ENCODE measurements at places on chromosomes 6 and 20. TPM values are rescaled to one million over a fixed set of nuclear protein-coding genes. Genes with fewer than 3 reads are reported as not detected.
A peak's percentile ranks its signal among the peaks of the same experiment; 100 is the strongest.

DNA sequence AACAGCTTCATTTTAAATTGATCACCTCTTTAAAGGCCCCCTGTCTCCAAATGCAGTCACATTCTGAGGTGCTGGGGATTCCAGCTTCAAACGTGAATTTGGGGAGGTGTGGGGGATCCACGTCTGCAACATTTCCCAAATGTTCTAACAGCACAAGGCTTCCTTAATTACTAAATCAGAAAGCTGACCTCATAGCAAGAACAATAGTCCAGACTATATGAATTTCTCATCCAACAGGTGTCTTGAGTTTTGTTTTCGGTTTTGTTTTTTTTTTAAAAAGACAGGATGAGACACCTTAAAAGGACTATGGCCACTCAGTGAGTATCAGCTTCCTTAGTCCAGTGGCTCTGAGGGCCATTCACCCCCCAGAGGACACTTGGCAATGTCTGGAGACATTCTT lies 11.5 kb downstream of the ATP9A start:
- no peaks in the 10 kb centered on the region for H3K36me3 ChIP-seq
- H3K4me1 ChIP-seq: peaks cover 17% of the 10 kb centered on the region
- no peak overlapping the region for H3K4me3 ChIP-seq
- DNase-seq: no peak

DNA sequence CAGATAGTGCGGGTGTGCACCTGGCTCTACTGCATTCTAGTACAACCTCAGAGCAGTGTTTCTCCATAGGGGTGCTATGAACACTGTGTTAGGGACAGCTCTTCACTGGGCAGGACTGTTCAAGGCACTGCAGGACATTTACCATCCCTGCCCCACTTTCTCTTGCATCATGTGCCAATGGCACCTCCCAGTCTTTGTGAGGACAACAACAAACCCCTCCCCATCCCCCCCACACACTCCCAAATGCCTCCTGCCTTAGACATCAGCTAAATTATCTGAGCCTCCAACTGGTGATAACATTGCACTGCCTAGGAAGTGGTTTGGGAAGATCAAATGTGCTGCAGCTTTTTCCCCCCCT lies 98.9 kb downstream of the FYN start:
- no peak overlapping the region for H3K27ac ChIP-seq
- H3K27me3 ChIP-seq: no peaks in the 10 kb centered on the region
- no peak overlapping the region for H3K4me3 ChIP-seq
- no peak for DNase-seq
- H3K4me1 ChIP-seq: no peaks in the 10 kb centered on the region
- no peaks in the 10 kb centered on the region for H3K36me3 ChIP-seq

Gene RIPPLY2
- not detected for total RNA-seq

Gene PARD6B
- total RNA-seq: 1.2 TPM

Gene BMP7
- total RNA-seq: not detected

GRCh38 chr6:16844183-16844582 lies 82.9 kb upstream of the ATXN1 start:
- H3K27ac ChIP-seq: no peak overlapping the region
- no peaks in the 10 kb centered on the region for H3K27me3 ChIP-seq
- H3K36me3 ChIP-seq: no peaks in the 10 kb centered on the region
- no peaks in the 10 kb centered on the region for H3K4me1 ChIP-seq

DNA sequence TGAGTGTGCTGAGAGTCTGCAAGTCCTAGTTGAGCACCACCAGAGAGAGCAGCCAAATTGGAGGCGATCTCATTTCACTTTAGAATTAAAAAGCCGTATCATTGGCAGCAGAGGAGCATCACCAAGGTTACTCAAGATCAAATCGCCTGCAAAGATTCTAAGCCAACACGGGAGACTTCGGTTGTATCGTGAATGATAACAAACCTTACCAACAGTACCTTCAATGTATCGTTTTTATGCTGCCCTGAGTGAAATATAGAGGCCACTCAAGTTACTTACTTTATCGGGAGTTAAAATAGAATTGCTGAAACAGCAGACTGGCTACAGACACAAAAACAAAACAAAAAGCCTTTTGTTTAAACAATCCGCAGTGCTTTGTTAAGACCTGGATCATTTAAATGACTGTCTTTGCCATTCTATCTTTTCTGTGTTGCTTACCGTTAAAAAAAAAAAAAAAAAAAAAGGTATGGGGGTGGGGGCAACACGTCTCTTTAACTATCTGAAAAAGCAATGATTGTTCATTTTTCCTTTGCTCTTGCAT lies 14.2 kb downstream of the NHSL1 start:
- no peaks in the 10 kb centered on the region for H3K27me3 ChIP-seq
- no peak overlapping the region for H3K4me3 ChIP-seq
- no peaks in the 10 kb centered on the region for H3K4me1 ChIP-seq
- H3K27ac ChIP-seq: no peak overlapping the region
- no peaks in the 10 kb centered on the region for H3K36me3 ChIP-seq

GRCh38 chr6:138645976-138646640 lies 127.5 kb upstream of the CCDC28A start:
- no peaks in the 10 kb centered on the region for H3K36me3 ChIP-seq
- H3K4me1 ChIP-seq: no peaks in the 10 kb centered on the region
- no peaks in the 10 kb centered on the region for H3K27me3 ChIP-seq

Gene SMLR1
- total RNA-seq: not detected

Gene PTCHD4
- 0.32 TPM for total RNA-seq

- DNase-seq: no peak
- H3K4me1 ChIP-seq: no peaks in the 10 kb centered on the region
- H3K27me3 ChIP-seq: peaks cover 10% of the 10 kb centered on the region
- H3K36me3 ChIP-seq: no peaks in the 10 kb centered on the region
- no peak overlapping the region for H3K4me3 ChIP-seq
- H3K27ac ChIP-seq: no peak overlapping the region
Observed at GRCh38 chr20:2801286-2801728, 880 bp upstream of the CPXM1 start.

Gene TREML1
- total RNA-seq: not detected

DNA sequence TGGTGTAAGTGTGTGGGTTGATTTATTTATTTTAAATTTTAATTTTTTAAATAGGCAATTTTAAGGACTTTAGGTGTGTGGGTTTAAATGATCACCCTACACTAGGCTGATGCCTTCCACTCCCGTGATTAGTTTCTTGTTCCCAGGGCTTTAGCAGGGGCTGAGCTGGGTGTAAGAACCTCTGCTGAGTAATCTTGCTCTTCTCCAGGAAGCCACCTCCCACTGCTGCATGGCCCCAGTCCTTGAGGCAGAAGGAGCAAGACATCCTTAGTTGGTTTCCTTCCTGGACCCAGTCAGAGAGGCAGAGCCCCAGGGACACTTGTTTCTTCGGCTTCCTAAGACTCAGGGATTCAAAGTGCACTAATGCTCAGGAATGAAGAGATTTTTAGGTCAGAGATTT lies 19.8 kb upstream of the CDC5L start:
- H3K4me1 ChIP-seq: no peaks in the 10 kb centered on the region
- no peak for DNase-seq
- H3K4me3 ChIP-seq: no peak overlapping the region
- H3K27me3 ChIP-seq: no peaks in the 10 kb centered on the region

DNA sequence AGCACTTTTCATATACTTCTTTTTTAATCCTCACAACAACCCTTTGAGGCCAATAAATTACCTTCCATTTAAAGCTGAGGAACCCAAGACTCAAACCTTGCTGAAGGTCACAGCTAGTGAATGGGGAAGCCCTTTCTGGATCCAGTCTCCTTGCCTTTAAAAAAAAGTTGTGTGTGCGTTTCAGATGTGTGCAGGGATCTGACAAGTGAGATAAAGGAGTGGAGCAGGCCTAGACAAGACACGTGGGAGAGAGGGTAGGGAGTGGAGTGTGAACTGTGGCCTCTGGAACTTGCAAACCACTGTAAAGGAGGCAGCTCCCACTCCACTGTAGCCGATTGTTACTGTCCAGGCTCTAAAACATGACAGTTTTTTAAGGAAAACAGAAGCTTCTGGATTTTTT lies 1.9 kb downstream of the KLHL32 start:
- H3K27me3 ChIP-seq: no peaks in the 10 kb centered on the region
- H3K27ac ChIP-seq: no peak overlapping the region
- no peaks in the 10 kb centered on the region for H3K4me1 ChIP-seq
- no peak for DNase-seq
- no peaks in the 10 kb centered on the region for H3K36me3 ChIP-seq
- H3K4me3 ChIP-seq: no peak overlapping the region

DNA sequence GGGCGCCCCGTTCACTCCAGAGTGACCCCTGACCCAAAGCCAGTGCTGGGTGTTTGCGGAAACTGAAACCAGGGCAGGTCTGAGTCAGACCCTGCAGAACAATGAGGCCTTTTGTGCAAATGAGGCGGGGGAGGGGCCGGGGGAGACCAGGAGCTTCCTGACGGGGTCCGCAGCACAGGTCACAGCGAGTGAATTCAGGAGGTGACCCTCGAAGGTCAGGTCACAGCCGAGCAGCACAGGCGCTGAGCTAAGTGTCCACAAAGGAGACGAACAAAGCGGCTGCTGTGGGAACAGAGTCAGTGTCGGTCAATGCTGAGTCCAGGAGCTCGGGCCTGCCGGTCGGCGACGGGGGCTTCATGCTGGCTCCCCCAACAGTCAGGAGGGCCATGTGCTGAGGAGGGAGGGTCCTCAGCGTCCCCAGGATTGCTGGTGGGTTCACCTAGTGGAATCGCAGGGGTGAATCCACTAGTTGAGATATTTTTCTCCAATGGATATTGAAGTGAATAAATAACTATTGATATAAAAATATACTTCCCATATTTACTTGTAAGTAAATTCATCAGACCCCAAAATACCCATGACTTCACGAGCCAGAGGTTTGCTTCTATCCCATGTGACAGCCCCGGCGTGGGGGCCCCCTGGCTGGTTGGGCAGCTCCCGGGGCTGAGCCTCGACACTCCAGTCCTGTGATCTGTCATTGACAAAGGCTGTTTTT lies 188.4 kb upstream of the SULF2 start:
- no peak for DNase-seq
- no peak overlapping the region for H3K27ac ChIP-seq
- H3K4me1 ChIP-seq: no peaks in the 10 kb centered on the region
- no peak overlapping the region for H3K4me3 ChIP-seq

GRCh38 chr20:48486065-48486464 lies 341.7 kb downstream of the PREX1 start:
- H3K4me1 ChIP-seq: no peaks in the 10 kb centered on the region
- H3K27me3 ChIP-seq: no peaks in the 10 kb centered on the region
- H3K27ac ChIP-seq: no peak overlapping the region
- no peaks in the 10 kb centered on the region for H3K36me3 ChIP-seq

GRCh38 chr20:57390604-57391438 lies at the start of gene RBM38:
Gene RBM38, plus strand, starts transcription at chr20:57391396. Its CDS starts 186 bp downstream, at chr20:57391582.
- H3K36me3 ChIP-seq: peaks cover 7% of the 10 kb centered on the region
- DNase-seq: no peak
- H3K4me1 ChIP-seq: peaks cover 42% of the 10 kb centered on the region
- peak within 1 kb of the TSS; percentile 79 for H3K4me3 ChIP-seq

DNA sequence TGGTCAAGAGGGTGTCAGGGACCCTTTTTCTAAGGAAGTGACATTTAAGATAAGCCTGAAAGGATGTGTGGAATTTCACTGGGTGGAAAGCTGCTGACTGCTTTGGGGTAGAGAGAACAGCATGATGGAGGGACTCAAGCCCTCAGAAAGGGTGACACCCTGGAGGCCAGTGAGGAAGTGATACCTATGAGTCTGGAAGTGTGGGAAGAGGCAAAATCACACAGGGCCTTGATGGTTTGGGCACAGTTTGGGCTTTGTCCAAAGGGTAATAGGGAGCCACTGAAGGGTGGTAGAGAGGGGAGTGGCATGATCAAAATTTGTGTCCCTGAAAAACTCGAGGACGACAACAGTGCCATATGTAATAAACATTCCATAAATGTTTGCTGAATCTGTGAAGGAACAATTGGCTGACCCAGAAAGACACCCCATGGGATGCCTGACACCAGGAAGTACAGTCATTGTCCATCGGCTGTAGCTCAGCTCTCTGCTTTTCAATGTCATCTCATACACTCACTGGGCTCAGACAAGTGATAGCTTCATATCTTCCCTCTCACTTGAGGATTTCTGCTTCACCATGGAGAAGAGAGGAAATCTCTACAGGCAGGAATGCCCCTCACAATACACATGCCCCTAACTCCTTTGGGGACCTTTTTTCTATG lies 21.3 kb downstream of the CASS4 start:
- DNase-seq: no peak
- H3K4me3 ChIP-seq: no peak overlapping the region
- no peaks in the 10 kb centered on the region for H3K27me3 ChIP-seq
- no peaks in the 10 kb centered on the region for H3K4me1 ChIP-seq
- no peak overlapping the region for H3K27ac ChIP-seq

Gene ULBP3
- 24.2 TPM for total RNA-seq

Gene BEND3
- total RNA-seq: 4.2 TPM

Gene OR2B6
- total RNA-seq: not detected

- H3K27me3 ChIP-seq: no peaks in the 10 kb centered on the region
- no peak for DNase-seq
- peaks cover 14% of the 10 kb centered on the region for H3K4me1 ChIP-seq
- no peaks in the 10 kb centered on the region for H3K36me3 ChIP-seq
- H3K27ac ChIP-seq: no peak overlapping the region
Observed at GRCh38 chr6:46276576-46277142, 105.9 kb upstream of the ENPP5 start.

Gene COQ3
- 1.7 TPM for total RNA-seq

GRCh38 chr20:56552911-56553629 lies 20.0 kb downstream of the FAM209B start:
- no peak overlapping the region for H3K27ac ChIP-seq
- H3K27me3 ChIP-seq: no peaks in the 10 kb centered on the region
- no peak overlapping the region for H3K4me3 ChIP-seq
- no peaks in the 10 kb centered on the region for H3K36me3 ChIP-seq

- H3K27ac ChIP-seq: no peak overlapping the region
- no peak for DNase-seq
- H3K4me3 ChIP-seq: no peak overlapping the region
- H3K36me3 ChIP-seq: no peaks in the 10 kb centered on the region
- H3K4me1 ChIP-seq: no peaks in the 10 kb centered on the region
Observed at GRCh38 chr6:164283574-164283973, 869.1 kb downstream of the QKI start.

Data from ascending aorta (tissue), 2 donors.